Camera-type eye (tissue), 1 donor: ENCODE measurements at places on chromosomes 2 and 18. TPM values are rescaled to one million over a fixed set of nuclear protein-coding genes. Genes with fewer than 3 reads are reported as not detected.

The INPP5D gene
- total RNA-seq = 8.0 TPM

The VWA3B gene
- not detected for total RNA-seq

The COL5A2 gene
- total RNA-seq = 322 TPM

The INHBB gene
- 25.7 TPM for total RNA-seq

The CCDC148 gene
- 13.1 TPM for total RNA-seq

The ZBTB14 gene
- 21.3 TPM for total RNA-seq
